CD4-positive, alpha-beta T cell treated with Interleukin-4 for 4 hours (primary cell): ENCODE measurements at places on chromosomes 16 and 17.

DNA sequence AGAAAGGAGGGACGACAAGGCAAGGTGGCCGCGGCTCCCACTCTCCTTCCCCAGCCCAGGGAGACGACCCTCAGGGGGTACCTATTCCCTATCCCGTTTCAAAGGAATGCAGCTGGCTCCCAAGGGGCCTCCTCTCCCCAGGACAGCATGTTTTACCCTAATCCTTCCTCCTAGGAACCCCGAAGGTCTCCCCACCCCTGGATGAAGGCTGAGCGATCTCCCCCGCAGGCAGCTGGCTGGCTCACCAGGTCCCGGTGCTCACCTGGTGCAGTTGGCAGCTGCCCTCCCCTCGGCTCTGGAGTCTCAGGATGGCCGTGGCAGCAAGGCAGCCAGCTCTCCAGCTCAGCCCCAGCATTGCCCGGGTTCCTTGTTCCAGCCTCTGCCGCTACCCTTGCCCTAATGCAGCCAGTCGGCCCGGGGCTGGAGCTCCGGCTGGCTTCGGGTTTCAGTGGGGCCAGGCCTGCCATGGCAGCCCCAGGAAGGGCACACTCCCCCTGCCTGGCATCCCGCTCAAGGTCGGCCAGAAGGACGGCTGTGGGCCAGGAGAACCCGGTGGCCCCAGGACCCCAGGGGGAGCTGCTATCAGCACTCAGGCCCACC lies 4.6 kb downstream of the CLUH start:
- DNase-seq: no peak

GRCh38 chr17:59154292-59154720 lies 680 bp downstream of the SKA2 start:
- no peak for DNase-seq

- no peak for DNase-seq
Measured at GRCh38 chr16:35140293-35140986, 1681.0 kb downstream of the TP53TG3F start.

- no peak for DNase-seq
Measured at GRCh38 chr17:32504166-32504990, 17.6 kb downstream of the CDK5R1 start.

- DNase-seq: no peak
Measured at GRCh38 chr16:57892447-57893096, 78.4 kb downstream of the CNGB1 start.

GRCh38 chr17:18070861-18071340 lies 16.8 kb upstream of the DRG2 start:
- DNase-seq: no peak

- DNase-seq: peak; percentile 97
Measured at GRCh38 chr17:59829217-59830006, 63.3 kb downstream of the TUBD1 start.

GRCh38 chr17:21425321-21425720 lies 49.2 kb downstream of the KCNJ12 start:
- no peak for DNase-seq

DNA sequence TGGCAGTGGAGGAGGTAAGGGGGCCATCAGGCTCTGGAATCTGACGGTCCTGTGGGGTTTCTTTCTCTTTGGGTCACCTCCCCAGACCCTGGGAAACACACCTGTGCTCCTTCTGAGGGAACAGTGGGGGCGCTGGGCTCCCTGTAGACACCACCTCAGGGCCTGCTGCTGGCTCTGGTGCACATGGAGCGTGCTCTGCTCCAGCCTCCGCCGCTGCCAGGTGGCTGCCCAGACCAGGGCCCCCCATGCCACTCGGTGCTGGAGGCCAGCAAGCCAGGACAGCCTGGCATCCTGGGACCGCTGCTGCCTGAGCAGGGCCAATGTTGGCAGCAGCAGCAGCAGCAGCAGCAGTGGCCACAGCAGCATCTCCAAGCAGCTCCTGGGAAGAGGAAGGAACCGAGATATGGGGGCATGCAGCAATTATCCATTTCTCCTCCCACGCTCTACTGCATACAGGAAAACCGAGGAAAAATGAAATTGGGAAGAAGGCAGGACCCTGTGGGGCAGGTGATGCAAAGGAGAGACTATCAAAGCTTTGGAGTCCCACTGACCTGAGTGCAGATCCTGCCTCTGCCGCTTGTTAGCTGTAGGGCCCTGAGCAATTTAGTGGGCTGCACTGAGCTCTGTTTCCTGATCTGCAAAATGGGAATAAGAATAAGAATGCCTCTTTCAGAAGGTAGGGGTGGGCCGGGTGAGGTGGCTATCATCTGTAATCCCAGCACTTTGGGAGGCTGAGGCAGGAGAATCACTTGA lies 902 bp downstream of the GHDC start:
- DNase-seq: no peak

DNA sequence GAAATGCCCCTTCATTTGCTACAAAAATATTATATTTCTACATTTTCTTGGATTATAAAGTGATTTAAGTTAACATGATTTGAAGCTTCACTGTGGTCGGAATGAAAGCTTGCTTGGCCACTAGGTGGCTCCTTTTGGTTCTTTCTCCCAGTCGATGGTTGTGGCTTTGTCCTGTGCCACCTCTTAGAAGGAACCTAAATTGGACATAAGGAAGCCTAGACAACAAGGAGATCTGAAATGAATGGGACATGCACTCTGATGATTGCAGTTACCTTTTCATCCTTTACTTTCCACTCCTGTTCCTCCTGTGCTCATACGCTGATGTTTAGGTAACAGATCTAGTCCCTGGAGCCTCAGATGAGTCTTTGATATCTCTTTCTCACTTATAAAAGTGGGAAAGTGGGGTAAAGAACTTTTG lies 39.2 kb downstream of the FTO start:
- peak; percentile 7 for DNase-seq

DNA sequence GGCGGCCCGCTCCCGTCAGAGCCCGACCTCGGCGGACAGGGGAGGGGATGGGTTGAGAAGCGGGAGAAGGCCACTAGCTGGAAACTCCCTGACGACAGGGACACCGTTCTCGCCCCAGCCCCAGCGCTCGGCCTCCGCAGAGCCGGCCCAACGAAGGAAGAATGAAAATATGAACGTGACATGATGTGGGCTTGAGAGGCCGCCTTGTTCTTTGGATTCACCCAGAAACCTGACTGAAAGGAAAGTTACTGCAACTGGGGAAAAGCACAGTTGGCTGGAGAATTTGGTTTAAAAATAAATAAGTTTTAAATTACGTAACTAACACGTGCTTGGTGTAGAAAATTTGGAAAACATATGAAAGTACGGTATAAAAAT lies 21.1 kb downstream of the NPTX1 start:
- DNase-seq: peak; percentile 28

DNA sequence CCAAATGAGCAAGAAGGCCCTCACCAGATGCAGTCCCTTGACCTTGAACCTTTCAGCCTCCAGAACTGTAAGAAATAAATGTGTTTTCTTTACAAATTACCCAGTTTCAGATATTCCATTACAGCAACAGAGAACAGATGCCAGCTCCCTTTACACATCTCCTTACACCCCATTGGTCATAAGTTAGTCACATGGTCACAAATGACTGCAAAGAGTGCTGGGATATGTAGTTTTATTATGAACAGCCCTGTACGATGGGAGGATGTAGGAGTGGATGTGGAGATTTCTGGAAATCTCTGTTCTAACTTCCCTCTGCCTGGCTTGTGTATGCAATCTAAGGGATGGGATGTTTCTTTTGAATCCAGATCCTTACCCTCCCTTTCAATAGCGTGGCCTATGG lies 13.3 kb upstream of the RPL38 start:
- peak; percentile 33 for DNase-seq

DNA sequence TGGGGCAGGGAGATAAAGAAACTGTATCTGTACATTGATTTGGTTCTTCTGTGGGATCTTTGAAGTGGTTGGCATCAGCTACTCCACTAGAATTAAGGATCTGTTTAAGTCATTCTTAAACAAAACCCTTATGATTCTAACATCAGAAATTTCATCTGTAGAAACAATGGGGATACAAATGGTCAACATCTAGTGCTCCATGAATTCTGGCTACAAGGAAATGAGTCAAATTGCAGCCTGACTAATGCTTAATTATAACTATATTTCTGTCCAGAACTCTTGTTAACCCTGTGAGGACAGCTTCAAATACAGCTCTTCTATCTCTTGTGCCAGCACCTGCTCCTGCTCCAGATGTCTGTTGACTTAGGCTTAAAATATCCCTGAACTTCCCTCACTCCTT lies 13.9 kb upstream of the GINS3 start:
- DNase-seq: no peak

- no peak for DNase-seq
Measured at GRCh38 chr16:57648125-57648524, 19.7 kb downstream of the ADGRG1 start.

DNA sequence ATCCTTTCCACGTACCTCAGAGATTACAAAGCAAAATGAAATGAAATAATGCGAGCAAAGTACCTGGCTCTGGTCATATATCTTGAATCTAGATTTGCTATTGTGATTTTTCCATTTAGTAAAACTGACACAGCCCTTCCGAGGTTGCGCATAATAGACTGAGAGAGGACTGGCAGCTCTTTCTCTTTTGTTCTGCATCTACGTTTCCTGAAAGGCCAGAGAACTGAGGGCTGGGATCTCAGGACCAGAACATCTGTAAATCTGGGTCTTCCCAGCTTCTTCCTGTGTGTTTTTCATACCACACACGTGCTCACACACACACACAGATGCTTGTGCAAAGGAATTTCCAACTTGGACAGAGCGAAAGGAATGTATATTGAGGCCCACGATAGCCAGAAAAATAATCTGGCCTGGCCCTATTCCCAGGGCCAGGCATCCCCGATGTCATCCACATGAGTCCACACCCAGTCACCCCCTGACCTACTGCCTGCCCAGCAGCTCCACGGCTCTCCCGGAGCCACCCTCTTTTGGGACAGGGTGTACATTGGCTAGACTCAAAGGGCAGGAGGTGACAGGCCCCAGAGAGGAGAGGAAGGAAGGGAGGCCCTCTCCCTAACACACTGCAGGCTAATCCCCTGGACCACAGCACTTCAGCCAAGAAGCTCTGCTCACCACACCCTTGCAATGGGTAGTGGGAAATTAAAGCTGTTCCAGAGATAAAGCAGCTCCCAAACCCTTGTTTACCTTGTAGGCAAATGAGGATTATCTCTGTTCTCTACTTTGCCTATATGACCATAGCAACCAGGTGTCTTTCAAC lies 41.8 kb downstream of the NOL11 start:
- DNase-seq: no peak

DNA sequence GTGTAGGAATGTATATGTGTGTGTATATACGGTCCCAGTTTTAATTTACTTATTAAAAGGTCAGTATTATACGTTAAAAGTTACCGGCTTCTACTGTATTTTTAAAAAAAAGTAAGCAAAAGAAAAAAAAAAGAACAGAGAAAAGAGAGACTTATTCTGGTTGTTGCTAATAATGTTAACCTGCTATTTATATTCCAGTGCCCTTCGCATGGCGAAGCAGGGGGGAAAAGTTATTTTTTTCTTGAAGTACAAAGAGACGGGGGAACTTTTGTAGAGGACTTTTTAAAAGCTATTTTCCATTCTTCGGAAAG lies 1.6 kb downstream of the NOG start:
- no peak for DNase-seq

DNA sequence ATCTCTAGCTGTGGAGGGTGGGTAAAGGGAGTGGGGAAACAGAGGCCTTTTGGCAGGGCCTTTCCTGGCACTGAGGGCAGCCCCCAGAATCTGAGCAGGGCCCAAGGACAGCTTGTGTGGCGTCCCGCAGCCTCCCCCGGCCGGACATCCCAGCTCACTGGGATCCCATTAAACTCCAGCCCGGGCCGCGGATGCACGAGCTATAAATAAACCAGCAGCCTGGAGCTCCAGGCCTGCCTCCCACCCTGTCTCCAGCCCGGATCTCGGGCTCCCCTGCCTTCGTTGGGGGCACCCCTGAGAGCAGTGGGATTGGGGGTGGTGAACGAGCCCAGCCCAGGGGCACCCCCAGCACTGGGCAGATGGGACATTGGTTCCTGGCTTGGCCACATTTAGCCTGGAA lies 13.8 kb upstream of the AATK start:
- no peak for DNase-seq

DNA sequence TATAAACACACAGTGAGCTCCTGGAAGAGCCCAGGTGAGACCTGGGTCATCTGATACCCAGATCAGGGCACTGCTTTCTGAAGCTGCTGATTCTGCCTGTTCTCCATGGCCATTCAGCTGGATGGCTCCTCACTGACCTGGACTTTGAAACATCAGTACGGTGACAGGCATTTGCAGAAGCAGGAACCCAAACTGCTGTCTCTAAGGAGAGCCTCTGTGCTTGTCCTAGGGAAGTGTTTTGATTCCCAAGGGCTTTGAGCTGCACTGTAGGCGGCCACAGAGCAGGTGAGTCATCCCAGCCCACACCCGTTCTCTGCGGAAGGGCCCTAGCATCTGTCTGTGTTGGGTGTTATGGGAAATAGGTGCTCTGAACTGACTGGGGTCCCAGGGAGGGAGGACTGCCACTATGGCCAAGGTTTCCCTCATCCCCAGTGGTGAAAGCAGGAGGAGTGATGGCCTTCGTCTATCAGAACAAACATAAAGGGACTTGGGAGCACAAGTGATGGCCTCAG lies 60.7 kb upstream of the ADCY9 start:
- no peak for DNase-seq

DNA sequence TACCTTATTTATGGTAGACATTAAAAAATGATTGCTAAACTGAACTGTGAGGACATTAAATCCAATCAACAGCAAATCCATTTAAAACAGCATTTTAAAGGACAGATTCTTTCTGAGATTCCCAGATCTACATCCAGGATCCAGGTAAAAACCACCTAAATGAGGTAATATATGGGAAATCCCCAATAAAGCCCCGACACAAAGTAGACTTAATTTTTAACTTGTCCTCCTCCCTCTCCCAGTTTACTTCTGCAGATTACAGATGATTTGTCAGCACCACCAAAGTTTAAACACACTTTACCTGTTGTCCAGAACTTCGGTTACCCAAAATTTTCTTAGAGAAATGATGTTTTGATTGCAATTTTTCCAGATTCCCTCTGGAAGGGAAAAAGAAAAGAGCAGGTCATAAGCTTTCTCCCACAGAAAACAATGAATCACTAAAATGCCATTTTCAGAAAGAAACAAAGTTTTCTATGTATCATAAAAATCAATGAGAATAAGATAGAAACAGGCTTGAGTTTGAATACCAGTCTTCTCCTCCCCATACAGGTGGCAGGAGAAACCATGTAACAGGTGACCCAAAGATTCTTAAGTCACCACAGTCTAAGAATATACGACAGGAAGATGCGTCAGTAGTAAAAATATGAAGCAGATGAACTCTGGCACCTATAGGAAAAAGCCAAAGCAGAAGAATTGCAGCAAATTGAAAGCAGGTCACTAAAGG lies 22.8 kb downstream of the GJC1 start:
- no peak for DNase-seq

GRCh38 chr16:86567701-86568581 lies 1.3 kb downstream of the FOXC2 start:
- DNase-seq: no peak

DNA sequence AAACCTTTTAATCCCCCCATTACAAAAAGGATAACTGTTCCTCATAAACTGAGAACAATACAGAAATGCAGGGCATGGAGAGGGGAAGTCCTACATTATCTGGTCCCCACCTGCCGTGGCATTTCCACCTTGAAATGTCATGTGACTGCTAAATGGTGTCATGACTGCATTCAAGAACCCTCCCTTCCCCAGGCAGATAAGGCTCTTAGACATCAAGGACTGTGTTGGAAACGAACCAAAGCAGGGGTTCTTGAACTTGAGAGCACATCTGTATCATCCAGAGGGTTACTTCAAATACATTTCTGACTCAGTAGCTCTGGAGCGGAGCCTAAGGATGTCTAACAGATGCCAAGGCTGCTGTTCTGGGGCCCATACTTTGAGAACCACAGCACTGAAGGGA lies 18.4 kb downstream of the CMTM3 start:
- DNase-seq: no peak

GRCh38 chr17:39791111-39791992 lies 53.6 kb downstream of the GRB7 start:
- DNase-seq: peak; percentile 85

GRCh38 chr16:61897657-61898056 lies 138.6 kb downstream of the CDH8 start:
- DNase-seq: no peak
